ENCODE measurements at places on chromosomes 1 and 21.

DNA sequence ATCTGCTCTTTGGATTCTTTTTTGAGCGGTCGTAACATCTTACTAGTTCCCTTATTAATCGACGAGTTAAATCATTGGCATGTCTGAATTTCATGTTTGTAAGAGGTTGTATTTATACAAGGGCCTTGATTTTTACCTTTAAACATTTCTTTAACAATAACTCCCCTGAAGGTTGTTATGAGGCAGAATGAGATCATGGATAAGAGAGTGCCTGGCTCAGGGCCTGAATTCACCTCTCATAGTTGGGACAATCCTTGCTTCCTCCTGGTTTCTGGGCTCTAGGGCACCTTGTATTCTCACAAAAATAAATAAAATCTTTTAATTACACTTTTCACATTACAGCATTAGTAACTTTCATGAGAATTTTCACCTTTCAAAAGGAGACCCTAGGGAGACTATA, 55.4 kb downstream of the MDM4 start:
- DNase-seq = no peak

DNA sequence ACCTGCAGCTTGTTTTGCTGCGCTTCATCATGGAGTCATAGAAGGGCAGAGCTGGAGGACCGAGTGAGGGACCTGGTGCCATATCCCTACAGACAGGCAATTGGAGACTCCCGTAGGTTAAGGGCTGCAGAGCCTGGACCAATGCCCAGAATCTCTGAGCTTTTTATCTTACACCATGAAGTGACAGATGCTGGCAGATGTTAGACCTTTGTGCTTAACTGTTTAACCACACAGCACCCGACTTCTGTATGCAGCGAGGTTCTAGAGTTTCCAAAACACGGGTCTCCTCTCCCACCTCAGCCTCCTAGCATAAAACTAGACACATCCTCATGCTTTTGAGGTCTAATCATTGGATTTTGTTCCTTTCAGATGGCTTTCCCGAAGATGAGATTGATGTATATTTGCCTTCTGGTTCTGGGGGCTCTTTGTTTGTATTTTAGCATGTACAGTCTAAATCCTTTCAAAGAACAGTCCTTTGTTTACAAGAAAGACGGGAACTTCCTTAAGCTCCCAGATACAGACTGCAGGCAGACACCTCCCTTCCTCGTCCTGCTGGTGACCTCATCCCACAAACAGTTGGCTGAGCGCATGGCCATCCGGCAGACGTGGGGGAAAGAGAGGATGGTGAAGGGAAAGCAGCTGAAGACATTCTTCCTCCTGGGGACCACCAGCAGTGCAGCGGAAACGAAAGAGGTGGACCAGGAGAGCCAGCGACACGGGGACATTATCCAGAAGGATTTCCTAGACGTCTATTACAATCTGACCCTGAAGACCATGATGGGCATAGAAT, 47.6 kb downstream of the B3GALT5 start:
- DNase-seq = no peak

- DNase-seq = no peak
These were observed 24.0 kb upstream of the HYI start for GRCh38 chr1:43477716-43478115.

GRCh38 chr1:56374026-56374974, 205.1 kb downstream of the PLPP3 start:
- no peak for DNase-seq

DNA sequence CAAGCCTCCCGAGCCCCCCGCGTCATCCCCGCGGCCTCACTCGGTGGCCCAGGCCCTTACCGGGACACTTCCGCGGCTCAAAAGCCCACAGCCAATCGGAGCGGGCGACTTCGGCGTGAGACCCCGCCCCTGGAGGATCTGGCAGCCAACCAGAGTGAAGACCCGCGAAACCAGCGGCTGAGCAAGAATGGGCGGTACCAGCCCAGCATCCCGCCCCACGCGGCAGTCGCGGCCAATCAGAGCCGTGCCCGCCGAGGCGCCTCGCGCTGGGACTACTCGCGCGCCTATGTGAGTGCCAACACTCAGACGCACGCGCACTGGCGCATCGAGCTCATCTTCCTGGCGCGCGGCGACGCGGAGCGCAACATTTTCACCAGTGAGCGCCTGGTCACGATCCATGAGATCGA, 22.5 kb downstream of the DISP3 start:
- DNase-seq = no peak

GRCh38 chr1:183871142-183871541, 66.2 kb downstream of the RGL1 start:
- no peak for DNase-seq

- no peak for DNase-seq
These were observed 678.5 kb downstream of the USP25 start for GRCh38 chr21:16408280-16408679.

GRCh38 chr1:94037392-94038229, 83.3 kb downstream of the ABCA4 start:
- no peak for DNase-seq

GRCh38 chr1:160576390-160576789, 2.9 kb downstream of the CD84 start:
- no peak for DNase-seq

DNA sequence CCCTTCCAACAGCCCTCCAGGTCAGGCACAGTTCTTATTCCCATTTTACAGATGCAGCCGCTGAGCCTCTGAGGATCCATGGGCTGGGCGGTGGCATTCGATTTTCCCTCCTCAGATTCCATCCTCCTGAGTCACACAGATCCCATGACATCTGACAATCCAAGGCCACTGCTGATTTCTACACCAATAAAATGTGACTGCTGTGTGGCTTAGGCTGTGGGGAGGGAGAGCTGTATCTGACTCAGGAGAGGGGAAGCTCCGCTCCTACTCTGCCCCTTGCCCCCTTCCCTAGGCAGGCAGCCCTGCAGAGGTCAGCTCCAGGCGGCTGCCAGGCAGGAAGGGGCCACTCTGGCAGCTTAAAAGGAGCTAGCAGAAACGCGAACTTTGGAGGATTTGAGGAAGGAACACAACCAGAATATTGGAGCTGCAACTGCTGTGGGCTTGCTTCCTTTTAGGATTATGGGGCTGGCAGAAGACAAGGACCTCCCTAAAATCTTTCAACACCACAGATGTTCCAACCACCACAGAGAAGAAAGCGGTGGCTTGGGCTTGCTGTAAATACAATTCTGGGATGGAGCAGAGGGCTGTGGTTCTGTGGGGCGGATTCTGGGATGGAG, 50.0 kb downstream of the MRPL37 start:
- DNase-seq = no peak

GRCh38 chr1:197307551-197307950, 39.5 kb downstream of the CRB1 start:
- no peak for DNase-seq

- DNase-seq = no peak
These were observed 45.4 kb downstream of the KCND3 start for GRCh38 chr1:111943846-111944749.

GRCh38 chr1:59939393-59939792, 12.8 kb upstream of the CYP2J2 start:
- no peak for DNase-seq

- DNase-seq = no peak
These were observed 149.8 kb downstream of the ZNF648 start for GRCh38 chr1:181911715-181912114.

DNA sequence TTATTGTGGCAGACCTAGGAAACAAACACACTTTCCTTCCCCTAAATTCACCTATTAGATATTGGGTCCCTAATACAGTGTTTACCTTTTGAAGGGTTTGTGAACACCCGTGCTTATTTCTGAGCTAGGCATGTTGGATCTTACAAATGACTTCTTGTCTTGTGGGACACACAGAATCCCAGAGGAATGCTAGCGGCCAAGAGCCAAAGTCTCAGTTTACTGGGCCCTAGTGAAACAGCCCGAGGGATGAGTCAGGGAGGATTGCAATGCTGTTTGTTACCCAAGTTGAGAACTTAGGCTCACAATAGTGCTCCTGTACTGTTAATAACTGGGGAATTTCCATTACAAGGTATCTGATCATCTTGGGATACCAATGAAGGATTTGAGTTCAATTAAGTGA, 100.1 kb upstream of the AKT3 start:
- DNase-seq = no peak

GRCh38 chr1:50268049-50268448, 155.2 kb downstream of the DMRTA2 start:
- DNase-seq = no peak

GRCh38 chr1:43836267-43836951, 97.2 kb upstream of the ARTN start:
- DNase-seq = no peak

GRCh38 chr1:18266391-18266790, 158.8 kb downstream of the IGSF21 start:
- no peak for DNase-seq

GRCh38 chr1:206895325-206895724, 1.9 kb upstream of the IL24 start:
- no peak for DNase-seq

DNA sequence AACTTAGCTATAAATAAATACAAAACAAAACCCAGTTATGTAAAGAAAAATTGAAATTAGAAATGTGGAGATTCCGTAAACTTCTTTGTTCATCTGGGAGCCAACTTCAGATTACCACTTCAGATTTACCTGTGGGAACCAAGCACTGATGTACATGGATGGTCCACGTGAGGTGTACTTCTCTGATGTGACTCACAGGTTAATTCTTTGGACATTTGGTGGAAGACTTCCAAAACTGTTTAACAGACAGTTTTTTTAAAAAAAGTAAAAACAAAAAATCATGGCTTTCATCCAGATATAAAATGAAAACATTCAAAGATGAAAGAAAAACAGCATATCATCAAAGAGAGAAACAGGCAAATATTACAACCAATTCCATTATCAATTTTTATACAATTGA, 92.0 kb downstream of the MAST2 start:
- DNase-seq = no peak

GRCh38 chr1:3192361-3192760, 123.4 kb downstream of the PRDM16 start:
- DNase-seq = no peak

DNA sequence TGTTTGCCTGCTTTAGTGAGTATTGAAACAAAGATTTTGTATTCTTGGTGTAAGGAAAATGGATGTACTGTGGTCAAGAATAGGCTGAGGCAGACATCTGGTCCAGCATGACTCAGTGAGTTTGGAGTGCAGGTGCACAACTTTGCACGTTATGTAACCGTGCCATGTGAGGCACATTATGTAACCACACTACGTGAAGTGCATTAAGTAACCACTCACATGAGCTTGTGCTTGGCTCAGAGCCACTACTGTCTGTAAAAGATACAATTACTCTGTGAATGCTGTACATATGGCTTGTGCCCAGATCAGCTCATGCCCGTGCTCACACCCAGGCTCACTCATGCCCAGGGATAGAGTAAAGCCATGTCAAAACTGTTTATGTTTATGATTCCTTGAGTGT, 216.8 kb downstream of the CTH start:
- DNase-seq = peak; percentile 3

- DNase-seq = no peak
These were observed 4.8 kb downstream of the VASH2 start for GRCh38 chr1:212955098-212955497.

- no peak for DNase-seq
These were observed 71.4 kb upstream of the PAPPA2 start for GRCh38 chr1:176391621-176392020.

DNA sequence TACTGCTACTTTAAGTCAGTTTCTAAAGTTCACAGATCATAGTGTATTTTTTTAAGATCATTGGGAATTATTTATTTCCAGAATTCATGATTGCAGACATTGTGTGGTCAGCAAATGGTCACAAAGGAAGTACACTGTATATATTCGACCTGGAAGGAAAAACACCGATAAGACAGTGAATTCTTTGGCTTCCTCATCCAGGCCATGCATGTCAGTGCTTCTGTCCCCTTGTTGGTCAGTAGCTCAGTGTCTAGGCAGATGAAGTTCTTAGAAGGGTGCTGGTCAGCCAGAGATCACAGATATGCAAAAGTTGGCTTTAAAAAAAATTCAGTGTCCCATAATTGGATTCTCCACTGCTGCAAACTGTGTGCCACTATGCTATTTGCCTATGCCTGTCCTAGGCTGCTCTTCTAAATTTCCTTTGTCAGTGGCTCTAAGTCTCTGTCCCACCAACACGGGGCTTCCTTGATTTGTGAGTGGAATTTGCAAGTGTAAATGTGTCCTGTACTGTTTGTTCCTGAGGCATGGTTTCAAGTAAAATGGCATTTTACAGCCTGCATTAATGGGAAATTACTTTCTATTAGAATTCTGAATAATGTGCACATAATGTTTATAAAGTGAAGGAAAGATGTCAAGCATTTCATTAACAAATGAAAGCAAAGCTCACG, 12.0 kb upstream of the VAMP4 start:
- DNase-seq = no peak

GRCh38 chr1:32718527-32718926, 16.0 kb upstream of the SYNC start:
- DNase-seq = no peak

DNA sequence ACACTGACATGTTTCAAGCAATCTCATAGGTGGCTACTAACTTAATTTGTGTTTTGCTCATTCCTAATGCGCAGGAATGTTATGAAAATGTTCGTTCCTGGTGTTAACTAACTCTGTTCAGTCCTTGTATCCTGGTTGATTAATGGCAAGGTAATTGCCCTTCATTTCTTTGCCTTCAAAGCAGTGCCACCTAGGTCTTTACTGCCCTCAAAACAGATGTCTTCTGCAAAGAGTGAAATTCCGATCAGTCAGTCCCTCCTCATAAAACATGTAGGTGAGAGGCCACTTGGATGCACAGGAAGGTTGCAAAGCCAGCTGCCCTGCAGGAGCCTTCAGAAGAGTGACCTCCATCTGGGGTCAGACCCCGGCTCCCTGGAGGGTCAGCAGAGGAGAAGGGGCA, 179.4 kb downstream of the KIF26B start:
- no peak for DNase-seq

- peak; percentile 48 for DNase-seq
These were observed 165.9 kb downstream of the SDCCAG8 start for GRCh38 chr1:243421784-243422183.

GRCh38 chr1:246417813-246418564, 89.1 kb downstream of the SMYD3 start:
- no peak for DNase-seq

- no peak for DNase-seq
These were observed 2.4 kb downstream of the PLPP3 start for GRCh38 chr1:56576880-56577405.

- no peak for DNase-seq
These were observed 482.9 kb downstream of the PTBP2 start for GRCh38 chr1:97204468-97204867.

GRCh38 chr21:34835526-34835925, 166.7 kb downstream of the CLIC6 start:
- peak; percentile 48 for DNase-seq

- no peak for DNase-seq
These were observed 626 bp upstream of the HLCS start for GRCh38 chr21:36966821-36967768.

GRCh38 chr1:6646499-6647148, 22.0 kb downstream of the THAP3 start:
- DNase-seq = peak; percentile 68

- no peak for DNase-seq
These were observed 22.3 kb upstream of the HSPA13 start for GRCh38 chr21:14405225-14405624.

GRCh38 chr1:101259744-101260148, 22.9 kb downstream of the S1PR1 start:
- peak; percentile 91 for DNase-seq

GRCh38 chr1:214707306-214708087, 104.5 kb downstream of the CENPF start:
- DNase-seq = no peak

GRCh38 chr1:241822846-241823245, 25.2 kb upstream of the EXO1 start:
- DNase-seq = no peak
